ENCODE measurements at places on chromosomes 3 and 15. TPM values are rescaled to one million over a fixed set of nuclear protein-coding genes. Genes with fewer than 3 reads are reported as not detected.
A peak's percentile ranks its signal among the peaks of the same experiment; 100 is the strongest.

DNA sequence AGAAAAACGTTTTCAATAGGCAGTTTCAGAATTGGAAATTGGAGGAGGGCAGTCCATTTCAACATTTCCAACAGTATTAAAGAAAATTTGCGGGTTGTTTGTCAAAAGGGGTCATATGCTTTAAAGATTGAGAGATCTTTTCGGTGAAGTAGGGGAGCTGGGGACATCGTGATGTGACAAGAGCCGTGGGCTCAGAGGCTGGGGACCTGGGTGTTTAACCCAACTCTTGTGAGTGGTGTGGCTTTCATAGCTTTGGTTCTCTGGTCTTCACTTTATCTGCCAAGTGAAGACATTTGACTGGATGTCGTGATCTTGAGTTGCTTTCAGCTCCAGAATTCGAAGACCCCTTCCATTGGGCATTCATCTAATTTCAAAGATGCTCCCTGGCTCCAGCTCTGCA is 133.2 kb downstream of the PGPEP1L start:
- DNase-seq, result no peak

DNA sequence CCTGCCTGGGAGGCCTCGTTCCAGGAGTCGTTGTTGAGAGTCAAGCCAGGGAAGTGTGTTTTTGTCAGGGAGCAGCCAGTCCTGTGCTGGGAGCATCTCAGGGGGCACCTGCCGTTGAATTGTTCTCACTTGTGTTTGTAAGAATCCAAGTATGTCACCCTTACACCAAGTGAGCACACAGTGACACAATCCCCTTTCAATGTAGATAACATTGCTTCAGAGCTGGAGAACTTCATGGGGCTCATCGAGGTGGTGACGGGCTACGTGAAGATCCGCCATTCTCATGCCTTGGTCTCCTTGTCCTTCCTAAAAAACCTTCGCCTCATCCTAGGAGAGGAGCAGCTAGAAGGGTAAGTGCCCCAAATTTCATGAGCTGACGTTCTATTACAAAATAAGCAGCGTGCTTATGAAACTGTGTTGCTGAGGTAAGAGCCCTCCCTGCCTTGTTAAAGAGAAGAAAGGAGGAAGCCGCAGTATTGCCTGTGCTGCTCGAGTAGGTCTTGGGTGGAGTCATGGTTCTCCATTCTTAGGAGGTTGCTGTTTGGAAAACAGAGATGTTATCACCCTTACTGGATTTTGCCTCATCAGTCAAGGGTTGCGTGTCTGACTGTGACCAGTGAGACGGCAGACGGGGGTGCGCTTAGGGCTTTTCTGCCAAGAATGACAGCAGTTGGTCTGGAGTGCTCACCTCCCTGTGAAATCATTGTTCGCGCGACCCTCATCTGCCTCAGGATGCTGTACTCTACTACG is 108.1 kb downstream of the PGPEP1L start:
- DNase-seq, result no peak

DNA sequence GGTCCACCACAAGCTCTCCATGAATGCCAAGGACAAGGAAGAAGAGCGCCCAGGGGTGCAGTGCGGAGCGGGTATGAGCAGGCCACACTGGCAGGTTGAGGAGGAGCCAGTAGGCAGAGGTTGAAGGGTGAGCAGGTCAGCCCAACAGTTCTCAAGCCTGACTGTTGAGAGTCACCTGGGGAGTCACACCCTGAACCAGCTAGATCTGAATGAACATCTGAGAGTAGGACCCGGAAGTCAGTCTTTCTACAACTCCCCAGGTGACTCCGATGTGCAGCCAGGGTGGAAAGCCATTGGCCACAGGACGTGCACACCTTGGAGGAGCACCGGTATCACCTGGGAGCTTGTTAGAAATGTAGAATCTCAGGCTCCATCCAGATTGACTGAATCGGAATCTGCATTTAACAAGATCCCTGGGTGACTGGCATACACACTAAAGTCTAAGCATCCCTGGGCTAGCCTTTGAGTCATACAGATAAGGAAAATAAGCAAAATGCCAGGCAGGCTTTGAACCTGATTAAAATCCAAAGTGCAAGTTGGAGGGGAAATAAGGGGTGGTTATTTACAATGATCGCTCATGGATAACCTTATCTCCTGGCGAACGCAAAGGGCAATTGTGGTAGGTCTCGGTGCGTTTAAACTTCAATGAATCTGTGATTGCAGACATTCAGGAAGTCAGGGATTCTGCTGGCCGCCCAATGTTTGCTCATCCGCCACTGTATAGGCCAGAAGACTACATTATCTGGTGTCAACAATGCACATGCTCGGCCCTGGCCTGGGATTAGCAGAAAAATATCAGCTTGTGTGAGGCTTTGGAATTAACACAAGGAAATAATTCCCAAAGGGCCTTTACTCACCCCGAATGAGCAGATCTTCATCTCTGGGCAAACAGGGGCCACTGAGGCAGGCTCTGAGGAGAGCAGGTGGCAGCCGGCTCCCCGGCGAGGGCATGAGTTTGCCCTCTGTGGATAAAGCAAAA is 11.7 kb upstream of the LYZL4 start:
- DNase-seq, result no peak

- no peak for DNase-seq
Measured at GRCh38 chr3:123193448-123194101, 8.2 kb upstream of the SEC22A start.

GRCh38 chr15:71148048-71148447 is 32.8 kb downstream of the THSD4 start:
- DNase-seq, result no peak

TEX9 gene
- 4.8 TPM for total RNA-seq

- DNase-seq, result peak; percentile 29
Measured at GRCh38 chr15:89442671-89443307, 53.6 kb downstream of the RHCG start.

SLC51B gene
- not detected for total RNA-seq

DNA sequence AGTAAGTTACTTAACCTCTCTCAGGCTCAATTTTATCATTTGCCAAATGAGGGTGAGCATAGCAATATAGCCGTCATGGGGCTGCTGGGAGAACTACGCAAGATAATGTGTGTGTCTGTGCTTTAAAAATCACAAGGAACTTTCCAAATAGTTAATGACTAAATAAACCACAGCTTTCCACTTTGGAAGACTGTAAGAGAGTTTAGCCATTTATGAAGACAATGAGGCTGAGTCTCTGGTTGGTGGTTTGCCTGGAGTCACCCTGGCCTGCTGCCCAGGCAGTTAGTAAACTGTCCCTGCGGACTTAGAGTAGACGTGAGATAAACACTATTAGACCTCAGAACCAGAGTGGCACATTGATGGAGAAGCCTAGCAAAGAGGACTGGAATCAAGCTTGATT is 357.7 kb downstream of the CLSTN2 start:
- peak; percentile 93 for DNase-seq

DNA sequence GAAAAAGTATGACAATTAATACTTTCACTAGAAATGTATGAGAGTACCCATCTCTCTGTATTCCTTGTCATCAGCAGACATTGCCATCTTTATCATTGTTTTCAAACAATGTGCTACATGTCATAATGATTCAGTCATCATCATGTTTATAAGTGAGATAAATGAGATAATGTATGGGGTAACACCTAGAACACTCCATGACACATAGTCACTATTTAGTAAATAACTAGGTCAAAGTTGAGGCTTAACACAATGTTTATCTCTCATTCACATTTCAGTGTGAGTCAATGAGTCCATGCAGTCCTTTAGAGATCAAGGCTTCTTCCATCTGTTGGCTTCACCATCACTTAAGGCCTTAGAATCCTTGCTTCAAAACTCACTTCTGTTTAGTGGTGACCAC is 70.0 kb downstream of the NLGN1 start:
- DNase-seq, result no peak

GRCh38 chr3:24764236-24764915 is 269.7 kb upstream of the THRB start:
- DNase-seq, result no peak

CCDC13 gene
- total RNA-seq, result 0.77 TPM

FGF12 gene
- total RNA-seq, result not detected

DNA sequence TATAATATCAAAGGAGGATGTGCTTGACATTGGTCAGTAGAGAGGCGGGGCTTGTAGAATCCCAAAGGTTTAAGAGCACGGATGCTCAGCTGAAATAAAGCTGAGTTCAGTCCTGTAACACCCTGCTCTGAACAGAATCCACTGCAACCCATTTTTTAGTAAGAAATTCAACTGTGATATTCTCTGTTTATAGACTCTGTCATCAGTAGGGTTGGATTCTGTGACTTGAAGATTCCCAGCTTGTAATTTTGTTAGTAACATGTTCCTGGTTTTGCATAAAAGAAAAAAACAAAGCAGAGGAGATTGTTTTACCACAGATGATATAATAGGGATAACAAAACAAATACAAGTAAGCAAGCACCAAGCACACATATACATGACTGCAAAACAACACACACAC is 324.6 kb upstream of the NR2F2 start:
- no peak for DNase-seq

CEP63 gene
- 25.0 TPM for total RNA-seq
